Stimulated activated CD8-positive, alpha-beta memory T cell treated with anti-CD3 and anti-CD28 coated beads, Interleukin-2, amount 100 ng/mL, for 1 hour (primary cell): ENCODE measurements at places on chromosomes 1 and 21.

- DNase-seq = no peak
Observed at GRCh38 chr1:181100934-181101333, 12.4 kb downstream of the IER5 start.

- DNase-seq = no peak
Observed at GRCh38 chr21:34886240-34887104, 162.6 kb downstream of the RUNX1 start.

DNA sequence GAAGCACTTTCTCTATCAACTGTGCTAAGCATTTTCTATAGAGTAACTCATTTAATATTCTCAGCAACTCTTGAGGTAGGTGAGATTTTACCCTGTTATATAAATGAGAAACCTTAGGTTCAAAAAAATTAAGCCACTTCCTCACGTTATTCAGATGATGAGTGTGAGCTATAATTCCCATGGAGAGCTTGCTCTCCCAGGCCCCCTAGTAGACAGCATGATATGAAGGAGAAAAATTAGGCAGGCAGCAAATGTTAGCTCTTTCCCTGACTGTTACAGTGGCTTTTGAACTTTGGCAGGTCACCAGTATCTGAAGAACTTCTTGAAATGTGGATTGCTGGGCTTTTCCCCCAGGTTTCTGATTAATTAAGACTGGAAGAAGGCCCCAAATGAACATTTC is 753.1 kb downstream of the NCAM2 start:
- DNase-seq = no peak

- no peak for DNase-seq
Observed at GRCh38 chr21:44763050-44763378, 38.6 kb downstream of the UBE2G2 start.

GRCh38 chr21:37210130-37210529 is 57.0 kb downstream of the VPS26C start:
- no peak for DNase-seq
